ENCODE measurements at places on chromosomes 2 and 18. TPM values are rescaled to one million over a fixed set of nuclear protein-coding genes. Genes with fewer than 3 reads are reported as not detected.
A peak's percentile ranks its signal among the peaks of the same experiment; 100 is the strongest.

DNA sequence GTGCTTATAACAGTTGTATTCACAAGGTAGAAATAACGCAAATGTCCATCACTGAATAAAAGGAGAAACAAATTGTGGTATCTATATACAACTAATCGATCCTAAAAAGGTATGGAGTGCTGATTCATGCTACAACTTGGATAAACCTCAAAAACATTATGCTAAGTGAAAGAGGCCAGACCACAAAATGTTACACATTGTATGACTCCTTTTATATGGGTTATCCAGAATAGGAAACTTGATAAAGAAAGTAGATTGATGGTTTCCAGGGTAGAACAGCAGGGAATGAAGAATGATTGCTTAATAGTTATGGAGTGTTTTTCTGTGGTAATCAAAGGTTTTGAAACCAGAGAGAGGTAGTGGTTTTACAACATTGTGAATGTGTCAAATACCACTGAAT is 432.2 kb upstream of the TRIB2 start:
- DNase-seq = no peak
- no peaks in the 10 kb centered on the region for H3K36me3 ChIP-seq
- no peak overlapping the region for H3K4me3 ChIP-seq
- H3K4me1 ChIP-seq = no peaks in the 10 kb centered on the region
- no peak overlapping the region for H3K27ac ChIP-seq

- H3K4me1 ChIP-seq = peaks cover 2% of the 10 kb centered on the region
- no peak for DNase-seq
- no peak overlapping the region for H3K4me3 ChIP-seq
- no peaks in the 10 kb centered on the region for H3K36me3 ChIP-seq
Observed at GRCh38 chr2:238709325-238710025, 138.4 kb upstream of the TWIST2 start.

ROCK2 gene
- 119 TPM for total RNA-seq

DNA sequence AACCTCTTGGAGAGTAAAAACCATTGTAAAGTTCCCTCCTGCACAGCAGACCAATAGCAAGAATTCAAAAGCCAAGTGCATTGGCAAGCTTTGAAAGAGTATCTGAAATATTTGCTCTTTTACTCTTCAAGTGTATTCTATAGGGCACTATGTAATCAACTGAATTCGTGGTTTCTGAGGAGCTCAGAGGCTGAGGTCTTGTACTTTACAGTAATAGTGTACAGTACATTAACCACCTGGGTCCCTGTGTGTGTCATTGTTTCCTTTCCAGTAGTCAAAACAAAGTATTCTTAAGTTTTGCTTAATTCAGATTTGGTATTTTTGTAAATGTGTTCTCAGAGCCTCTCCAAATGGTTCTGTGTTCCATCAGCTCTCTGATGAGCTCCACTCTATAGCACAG is 769.7 kb downstream of the LRRTM4 start:
- peaks cover 1% of the 10 kb centered on the region for H3K27me3 ChIP-seq
- no peak overlapping the region for H3K4me3 ChIP-seq
- H3K36me3 ChIP-seq = no peaks in the 10 kb centered on the region
- no peak for DNase-seq
- H3K4me1 ChIP-seq = no peaks in the 10 kb centered on the region
- no peak overlapping the region for H3K27ac ChIP-seq

ALPG gene
- not detected for total RNA-seq

GRCh38 chr2:10948606-10949230 is 37.0 kb downstream of the KCNF1 start:
- H3K27me3 ChIP-seq = no peaks in the 10 kb centered on the region
- H3K27ac ChIP-seq = no peak overlapping the region
- no peak for DNase-seq
- no peaks in the 10 kb centered on the region for H3K4me1 ChIP-seq
- H3K4me3 ChIP-seq = no peak overlapping the region

GRCh38 chr2:238239863-238240756 is at the start of gene HES6:
TSS of gene HES6 (minus strand) at chr2:238240038. CDS start at chr2:238239905, 133 bp downstream.
- peak within 1 kb of the TSS; percentile 50 for H3K4me3 ChIP-seq
- H3K27ac ChIP-seq = no peak within 1 kb of the TSS
- peak; percentile 93 for DNase-seq

DNA sequence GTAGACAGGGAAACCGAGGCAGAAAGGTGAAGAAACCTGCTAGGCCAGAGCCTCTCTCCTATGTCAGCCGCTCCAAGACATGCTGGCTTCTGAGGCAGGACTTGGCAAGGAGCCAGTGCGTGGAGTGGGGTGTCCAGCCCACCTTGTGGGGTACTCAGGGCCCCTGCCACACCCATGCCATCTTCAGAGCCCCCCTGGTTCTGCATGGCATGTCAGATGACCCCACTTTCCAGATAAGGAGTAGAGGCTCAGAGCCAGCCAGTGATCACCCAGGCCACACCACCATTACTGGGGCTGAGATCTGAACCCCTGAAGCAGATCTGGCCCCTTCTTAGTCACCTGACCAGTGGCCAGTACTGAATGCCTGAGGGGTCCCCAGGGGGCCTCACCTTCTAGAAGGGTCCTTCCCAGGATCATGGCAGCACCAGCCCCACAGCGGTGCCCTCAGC is 14.7 kb downstream of the CROCC2 start:
- no peak overlapping the region for H3K4me3 ChIP-seq
- peak; percentile 76 for DNase-seq
- H3K27ac ChIP-seq = no peak overlapping the region
- no peaks in the 10 kb centered on the region for H3K27me3 ChIP-seq

DNA sequence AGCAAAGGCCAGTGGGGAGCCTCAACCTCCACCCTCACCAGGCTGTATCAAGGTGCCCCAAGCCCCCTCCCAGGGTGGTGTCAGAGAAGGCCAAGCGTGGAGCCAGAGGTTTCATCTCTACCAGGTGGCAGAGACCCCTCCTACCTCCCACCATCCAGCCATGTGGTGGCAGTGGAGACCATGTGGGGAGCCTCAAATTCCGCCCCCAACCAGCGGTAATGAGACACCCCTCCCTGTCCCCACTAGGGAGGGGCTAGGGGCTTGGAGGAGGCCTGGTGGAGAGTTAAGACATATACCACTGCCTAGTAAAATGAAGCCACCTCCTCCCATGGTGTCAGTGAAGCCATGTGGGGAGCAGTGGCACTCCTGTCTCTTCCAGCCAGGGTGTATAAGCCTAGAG is 24.4 kb upstream of the YPEL5 start:
- H3K27me3 ChIP-seq = no peaks in the 10 kb centered on the region
- no peak for DNase-seq
- H3K4me3 ChIP-seq = no peak overlapping the region
- H3K27ac ChIP-seq = no peak overlapping the region

DNA sequence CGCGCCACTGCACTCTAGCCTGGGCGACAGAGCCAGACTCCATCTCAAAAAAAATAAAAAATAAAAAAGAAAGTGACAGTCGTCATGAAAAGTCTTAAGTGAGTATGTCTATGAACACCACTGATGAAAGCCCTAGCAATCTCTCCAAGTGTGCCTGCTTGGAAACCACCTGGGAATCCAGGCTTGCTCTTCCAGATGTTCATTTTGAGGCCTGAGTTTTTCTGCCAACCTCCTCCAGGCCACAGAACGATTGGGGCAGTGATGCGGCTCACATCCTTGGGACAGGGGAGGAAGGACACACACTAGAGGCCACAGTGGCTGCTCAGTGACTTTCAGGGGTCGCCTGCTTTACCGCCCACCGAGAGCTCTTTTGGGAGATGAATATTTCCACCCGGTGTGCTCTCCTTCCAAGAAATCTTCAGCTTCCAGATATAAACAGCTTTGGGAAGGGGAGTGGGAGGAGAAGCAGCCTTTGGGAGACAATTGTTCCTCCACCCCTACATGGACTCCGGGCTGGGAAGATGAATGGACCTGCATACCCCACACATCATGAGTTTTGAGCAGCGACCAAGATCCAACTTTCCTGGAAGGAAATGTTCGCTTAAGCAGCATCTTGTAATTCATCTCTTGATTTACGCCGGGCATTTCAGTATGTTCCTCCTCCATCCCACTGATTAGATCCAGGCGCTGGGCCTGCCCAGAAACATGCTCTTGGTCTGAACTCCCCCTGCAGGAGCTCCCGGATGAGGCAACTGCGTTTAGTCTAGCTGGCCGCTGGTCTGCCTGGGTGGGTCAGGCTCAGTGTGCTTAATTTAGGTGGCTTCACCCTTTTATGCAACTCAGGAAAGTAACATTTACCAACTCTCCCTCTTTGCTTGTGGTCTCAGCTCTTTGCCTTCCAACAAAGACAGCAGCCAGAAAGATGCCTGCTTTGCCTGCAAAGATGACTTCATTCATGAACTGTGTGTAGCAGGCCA is 6.2 kb upstream of the ARMC9 start:
- H3K27me3 ChIP-seq = no peaks in the 10 kb centered on the region
- H3K4me1 ChIP-seq = no peaks in the 10 kb centered on the region
- DNase-seq = peak; percentile 94
- H3K36me3 ChIP-seq = no peaks in the 10 kb centered on the region
- H3K27ac ChIP-seq = peak overlapping the region; percentile 69
- H3K4me3 ChIP-seq = no peak overlapping the region

GRCh38 chr2:227363756-227364155 is 15.3 kb downstream of the TM4SF20 start:
- H3K4me3 ChIP-seq = no peak overlapping the region
- H3K4me1 ChIP-seq = no peaks in the 10 kb centered on the region
- H3K36me3 ChIP-seq = no peaks in the 10 kb centered on the region
- DNase-seq = no peak

GRCh38 chr18:13638719-13639595 is 87.4 kb downstream of the FAM210A start:
- H3K27ac ChIP-seq = no peak overlapping the region
- H3K4me3 ChIP-seq = no peak overlapping the region
- no peaks in the 10 kb centered on the region for H3K27me3 ChIP-seq
- no peaks in the 10 kb centered on the region for H3K4me1 ChIP-seq
- no peak for DNase-seq

- H3K36me3 ChIP-seq = no peaks in the 10 kb centered on the region
- DNase-seq = no peak
- no peak overlapping the region for H3K4me3 ChIP-seq
- H3K4me1 ChIP-seq = no peaks in the 10 kb centered on the region
Observed at GRCh38 chr18:13446610-13447461, 228.3 kb downstream of the LDLRAD4 start.

Measured in aorta (tissue), 5 donors.